ENCODE measurements at places on chromosomes 5 and 9. TPM values are rescaled to one million over a fixed set of nuclear protein-coding genes. Genes with fewer than 3 reads are reported as not detected.

PCDHB8 gene
- not detected for total RNA-seq

IFNA2 gene
- total RNA-seq, result not detected

KIF24 gene
- 6.1 TPM for total RNA-seq

- DNase-seq, result no peak
Observed at GRCh38 chr9:6924988-6925563, 167.3 kb downstream of the KDM4C start.

DNA sequence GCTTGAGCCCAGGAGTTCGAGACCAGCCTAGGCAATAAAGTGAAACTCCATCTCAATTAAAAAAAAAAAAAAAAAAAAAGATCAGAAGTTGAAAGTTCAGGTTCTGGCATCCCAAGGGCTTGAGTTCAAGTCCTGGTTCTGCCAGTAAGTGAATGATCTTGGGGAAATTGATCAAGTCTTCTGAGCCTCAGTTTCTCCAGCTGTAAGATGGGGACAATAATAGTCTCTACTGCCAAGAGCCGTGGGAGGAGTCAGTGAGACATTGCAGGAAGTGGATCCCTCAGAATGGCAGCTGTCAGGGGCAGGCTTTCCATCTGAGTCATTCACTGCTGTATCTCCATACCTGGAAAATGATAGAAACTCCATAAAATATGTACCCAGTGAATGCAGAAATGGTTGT, 37.8 kb upstream of the FUBP3 start:
- no peak for DNase-seq

DNA sequence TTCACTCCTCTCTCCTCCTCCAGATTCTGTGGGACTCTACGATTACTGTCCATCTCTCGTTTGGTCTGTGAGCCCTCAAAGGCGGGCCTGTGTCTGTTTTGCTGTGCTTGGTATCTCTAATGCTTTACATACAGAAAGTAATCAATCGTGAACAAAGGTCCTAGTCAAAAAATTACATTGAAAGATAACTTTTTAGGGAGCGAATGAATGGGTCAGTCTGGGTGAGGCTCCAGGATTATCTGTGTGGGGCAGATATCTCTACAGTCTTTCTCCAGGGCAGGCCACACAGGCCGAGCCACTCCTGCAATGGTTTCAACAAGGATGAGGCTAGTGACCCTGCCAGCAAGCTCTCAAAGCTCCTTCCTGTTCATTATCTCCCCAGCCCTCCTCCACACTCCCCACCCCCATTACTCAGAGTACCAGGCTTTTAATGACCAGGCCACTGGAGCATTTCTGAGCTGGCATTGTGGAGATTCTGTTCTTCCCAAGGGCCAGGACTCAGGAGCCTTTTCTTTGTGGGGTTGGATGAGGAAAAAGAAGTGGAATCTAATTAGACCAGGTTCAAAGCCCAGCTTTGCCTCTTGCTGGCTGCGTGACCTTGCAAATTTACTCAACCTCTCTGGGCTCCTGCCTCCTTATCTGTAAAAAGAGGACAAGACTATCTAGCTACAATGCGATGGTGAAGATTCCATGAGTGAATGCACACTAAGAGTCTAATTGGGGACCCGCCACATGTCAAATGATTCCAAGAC, 10.2 kb downstream of the CORO2A start:
- DNase-seq, result no peak

GRCh38 chr5:175902026-175902425, 30.6 kb downstream of the CPLX2 start:
- DNase-seq, result no peak

GRCh38 chr5:76685704-76686103, 30.2 kb upstream of the F2R start:
- no peak for DNase-seq

DNA sequence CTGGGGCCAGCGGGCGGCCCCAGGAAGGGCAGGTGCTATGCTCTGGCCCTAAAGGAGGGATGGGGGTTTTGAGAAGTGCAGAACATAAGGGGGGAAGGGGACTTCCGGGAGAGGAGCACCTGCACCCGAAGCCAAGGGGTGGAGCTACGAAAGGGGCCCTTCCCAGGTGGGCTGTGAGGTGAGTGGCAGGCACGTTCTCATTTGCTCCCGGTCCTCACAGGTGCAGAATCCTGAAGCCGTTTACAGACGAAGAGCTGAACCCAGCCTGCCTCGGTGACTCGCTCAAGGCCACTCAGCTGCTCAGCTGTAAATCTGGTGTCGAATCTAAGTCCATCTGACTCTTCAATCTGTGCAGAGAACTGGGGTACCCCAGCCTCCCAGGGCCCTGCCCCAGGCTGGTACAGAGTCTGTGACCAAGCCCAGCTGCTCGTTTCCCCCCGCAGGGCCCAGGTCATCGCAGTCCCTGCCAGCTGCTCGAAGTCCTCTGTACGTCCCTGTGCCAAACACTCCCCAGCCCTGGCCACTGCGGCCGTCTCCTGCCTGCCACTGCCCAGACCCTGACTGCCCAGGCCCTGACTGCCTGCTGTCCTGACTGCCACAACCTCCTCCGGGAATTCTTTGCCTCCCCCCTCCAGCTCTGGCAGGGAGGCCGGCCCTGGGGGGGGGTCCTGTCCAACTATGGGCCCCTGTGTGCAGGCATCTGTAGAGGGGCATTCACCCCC, 53.8 kb upstream of the RXRA start:
- DNase-seq, result no peak

DNA sequence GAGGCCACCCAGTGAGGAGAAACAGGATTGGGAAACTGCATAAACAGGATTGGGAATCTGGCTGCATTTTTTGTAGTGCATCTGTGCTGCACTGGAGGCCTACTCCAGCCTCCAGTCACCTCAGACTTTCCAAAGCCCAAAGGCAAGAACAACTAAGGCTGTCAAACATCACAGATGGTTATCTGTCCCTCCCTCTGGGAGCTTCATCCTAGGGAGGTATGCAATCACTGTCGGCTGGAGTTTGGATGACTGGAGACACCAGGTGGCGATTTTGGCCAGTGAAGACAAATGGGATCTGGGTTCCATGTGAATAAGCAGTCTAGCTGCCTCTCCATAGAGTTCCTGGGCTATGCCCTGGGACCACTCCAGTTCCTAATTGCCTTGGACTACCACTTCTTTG, 9.3 kb upstream of the SPINK13 start:
- DNase-seq, result no peak

DNA sequence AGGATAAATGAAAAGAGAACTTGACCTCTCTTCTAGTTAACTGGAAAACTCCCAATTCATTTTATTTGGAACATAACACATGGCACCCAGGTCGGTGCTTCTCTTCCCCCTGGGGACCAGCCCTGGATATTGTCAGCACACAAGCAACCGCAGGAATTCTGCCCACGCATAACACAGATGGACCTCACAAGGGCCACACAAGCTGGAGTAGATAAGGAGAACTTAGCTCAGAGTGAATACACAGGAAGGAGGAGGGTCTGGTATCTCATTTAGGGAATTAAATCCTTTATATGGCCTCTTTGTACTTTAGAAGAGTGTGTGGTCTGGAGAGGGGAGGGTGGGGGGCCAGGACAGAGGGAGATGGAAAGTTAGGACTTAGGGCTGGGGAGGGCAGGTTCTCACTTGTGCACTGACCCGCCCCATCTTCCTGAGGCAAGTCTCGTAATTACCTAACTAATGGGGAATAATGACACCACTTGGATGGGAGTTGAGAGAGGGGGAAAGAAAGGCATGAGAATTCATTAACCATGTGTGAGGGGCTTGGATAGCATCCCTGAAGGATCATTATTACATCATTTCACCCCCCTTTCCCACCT, 341.2 kb upstream of the WWC1 start:
- DNase-seq, result no peak

DNA sequence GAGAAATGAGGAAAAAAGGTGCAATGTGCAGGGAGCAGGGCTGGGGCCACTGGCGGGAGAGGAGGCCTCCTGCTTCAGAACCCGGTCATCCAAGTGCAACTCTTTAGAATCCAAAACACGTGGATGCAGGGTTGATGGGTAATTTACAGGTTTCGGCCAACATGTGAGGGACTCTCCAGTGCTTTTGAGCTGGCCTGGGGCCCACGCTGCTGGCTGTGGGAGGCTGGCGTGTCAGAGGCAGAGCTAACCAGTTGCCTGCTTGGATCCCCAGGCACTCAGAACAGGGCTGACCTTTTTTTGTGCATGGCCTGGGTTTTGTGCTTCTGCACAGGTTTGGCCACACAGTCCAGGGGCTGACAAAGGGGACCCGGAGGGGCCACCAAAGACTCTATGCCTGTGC, 61.6 kb downstream of the GADD45G start:
- DNase-seq, result no peak
